ENCODE measurements at places on chromosomes 7 and 10.

DNA sequence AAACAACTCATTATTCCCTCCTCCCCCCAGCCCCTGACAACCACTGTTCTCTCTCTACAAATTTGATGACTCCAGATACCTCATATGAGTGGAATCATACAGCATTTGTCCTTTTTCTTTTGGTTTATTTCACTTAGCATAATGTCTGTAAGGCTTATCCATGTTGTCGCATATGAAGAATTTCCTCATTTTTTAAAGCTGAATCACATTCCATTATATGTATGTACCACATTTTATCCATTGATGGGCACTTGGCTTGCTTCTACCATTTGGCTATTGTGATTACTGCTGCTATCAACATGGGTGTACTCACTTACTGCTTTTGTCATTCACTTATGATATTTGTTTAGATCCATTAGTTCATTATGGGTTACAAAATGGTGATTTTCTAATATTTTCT lies 112.8 kb downstream of the BUB3 start:
- no peak for DNase-seq

GRCh38 chr10:66350622-66351399 lies 575.0 kb upstream of the LRRTM3 start:
- no peak for DNase-seq

DNA sequence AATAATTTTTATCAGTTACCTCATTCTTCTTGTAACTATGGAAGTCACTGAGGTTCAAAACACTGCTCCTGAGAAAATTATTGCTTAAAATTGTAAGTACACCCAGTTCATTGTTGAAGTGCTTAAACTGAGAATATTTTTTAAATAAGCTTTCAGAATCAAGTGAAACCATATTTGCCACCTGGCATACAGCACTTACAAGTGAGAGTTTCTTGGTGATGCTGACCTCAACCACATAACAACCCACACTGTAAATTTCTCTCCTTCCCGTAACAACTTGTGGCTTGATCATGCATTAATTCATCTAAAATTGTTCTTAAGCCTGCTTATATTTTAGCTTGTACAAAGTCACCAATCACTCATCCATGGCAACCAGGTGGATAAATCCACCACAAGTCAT lies 34.0 kb downstream of the IMMP2L start:
- DNase-seq, result peak; percentile 71

- no peak for DNase-seq
Observed at GRCh38 chr7:143960813-143961610, 6.4 kb downstream of the OR2F1 start.

DNA sequence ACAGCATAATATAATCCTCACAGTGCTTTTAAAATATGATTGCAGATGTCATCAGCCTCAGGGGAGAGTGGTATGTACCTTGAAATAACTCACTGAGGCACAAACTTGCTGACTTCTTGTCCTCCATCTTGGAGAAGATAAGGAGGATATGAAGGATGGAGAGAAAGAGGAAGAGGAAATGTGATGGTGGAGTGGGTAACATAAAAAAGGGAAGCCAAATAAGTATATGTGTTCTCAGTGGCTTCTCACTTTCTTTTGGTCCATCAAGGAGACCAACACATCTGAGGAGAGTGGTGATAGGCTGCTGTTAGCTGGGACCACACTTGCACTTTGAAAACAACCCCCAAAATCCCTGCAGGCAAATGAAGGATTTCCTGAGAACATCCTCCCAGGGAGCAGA lies 21.6 kb upstream of the ZNF37A start:
- DNase-seq, result no peak

DNA sequence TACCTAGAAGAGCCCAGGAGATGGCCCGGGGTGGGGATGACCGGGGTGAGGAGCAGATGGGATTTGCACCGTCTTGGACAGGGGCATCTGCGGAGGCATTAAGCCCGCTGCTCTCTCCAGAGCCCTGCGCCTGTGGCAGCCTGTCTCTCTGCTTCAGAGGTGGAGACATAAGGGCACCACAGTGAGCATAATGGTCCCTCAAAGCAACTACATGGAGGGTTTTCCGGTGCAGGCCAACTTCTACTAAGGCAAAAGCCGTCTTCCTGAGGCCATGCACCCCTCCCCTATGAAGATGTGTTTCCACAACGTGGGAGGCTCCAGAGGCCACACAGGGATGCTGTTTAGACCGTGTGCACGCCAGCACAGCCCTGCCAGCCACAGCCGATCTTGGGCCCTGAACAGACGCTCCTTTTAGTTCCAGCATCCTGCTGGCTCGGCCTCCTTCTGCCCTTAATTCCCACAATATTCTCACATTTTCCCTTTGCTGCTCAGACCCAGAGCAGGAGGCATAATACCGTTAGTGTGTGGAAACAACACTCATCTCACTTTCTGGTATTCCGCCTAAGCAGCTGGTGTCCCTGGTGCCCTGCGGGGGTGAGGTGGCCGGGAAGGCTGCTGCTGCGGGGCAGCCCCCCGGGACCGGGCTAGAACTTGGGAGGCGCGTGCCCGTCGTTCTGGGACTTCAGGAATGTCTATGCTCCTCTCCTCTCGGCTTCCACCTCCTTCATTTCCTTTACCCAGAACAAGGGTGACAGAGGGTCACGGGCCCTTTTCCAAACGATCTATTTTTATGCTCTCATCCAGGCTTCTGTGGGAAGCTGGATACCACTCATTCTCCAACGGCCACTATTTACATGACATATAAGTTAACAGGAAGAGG lies 266.9 kb downstream of the TNS3 start:
- no peak for DNase-seq

DNA sequence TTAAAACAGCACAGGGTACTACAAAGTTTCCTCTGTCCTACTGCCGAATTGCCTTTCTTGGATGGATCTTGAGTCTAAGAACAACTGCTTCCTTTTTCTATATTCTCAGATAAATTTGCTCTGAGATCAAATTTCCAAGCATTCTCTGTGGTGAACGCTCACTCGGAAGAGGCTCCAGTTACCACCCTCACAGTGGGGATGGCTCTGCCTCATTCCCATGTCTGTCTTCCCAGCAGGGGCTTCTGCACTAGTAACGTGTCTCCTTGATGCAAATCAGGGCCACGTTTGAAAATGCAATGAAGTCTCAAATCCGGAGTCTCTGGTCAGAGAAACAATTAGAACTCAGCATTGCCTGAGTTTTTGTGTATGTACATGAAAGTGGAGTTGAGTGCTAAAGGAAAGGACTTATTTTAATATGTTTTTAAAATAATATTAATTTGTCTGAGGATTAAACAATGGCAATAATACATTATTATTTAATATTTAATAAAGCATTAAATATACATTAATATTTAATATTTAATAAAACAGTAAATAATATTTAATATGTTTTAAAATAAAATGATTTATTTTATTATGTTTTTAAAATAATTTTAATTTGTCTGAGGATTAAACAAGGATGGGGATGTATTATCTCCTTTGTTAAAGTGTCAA lies 61.8 kb downstream of the INHBA start:
- no peak for DNase-seq

- no peak for DNase-seq
Observed at GRCh38 chr7:14207138-14207537, 217.7 kb upstream of the ETV1 start.

DNA sequence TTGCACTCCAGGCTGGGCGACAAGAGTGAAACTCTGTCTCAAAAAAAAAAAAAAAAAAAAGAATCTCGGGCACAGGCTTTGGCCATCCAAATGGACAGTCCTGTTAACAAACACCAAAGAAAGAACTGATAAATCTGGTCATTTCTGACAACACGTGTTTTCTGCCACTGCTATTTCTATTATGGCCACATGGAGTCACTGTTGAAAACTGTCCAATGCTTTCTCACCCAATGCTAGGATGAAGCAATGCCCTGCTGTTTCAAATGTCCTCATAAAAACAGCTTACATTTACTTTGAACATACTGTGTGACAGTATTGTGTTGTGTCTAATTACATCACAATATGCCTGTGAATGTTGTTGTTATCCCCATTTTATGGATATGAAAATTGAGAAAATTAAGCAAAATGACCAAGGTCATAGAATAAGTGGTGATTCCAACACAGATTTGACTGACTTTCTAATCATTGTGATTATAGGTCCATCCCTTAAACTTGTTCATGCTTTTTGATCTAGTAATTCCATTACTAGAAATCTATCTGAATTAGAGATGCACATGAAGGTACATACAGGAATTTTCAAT lies 19.9 kb upstream of the MAP3K8 start:
- peak; percentile 43 for DNase-seq

DNA sequence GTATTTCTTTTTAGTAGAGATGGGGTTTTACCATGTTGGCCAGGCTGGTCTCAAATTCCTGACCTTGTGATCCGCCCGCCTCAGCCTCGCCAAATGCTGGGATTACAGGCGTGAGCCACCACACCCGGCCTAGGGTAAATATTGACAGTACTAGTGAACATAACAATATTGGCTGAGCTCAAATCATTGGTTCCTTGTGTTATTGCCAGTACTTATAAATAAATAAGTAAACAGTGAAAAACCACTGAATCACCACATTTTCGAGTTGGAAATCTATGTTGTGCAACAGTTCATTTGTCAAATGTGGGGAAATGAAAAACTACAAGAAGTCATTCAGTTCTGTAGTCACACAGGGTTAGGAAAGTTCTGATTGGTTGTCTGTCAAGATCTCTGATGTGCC lies 15.8 kb downstream of the RPP30 start:
- no peak for DNase-seq

DNA sequence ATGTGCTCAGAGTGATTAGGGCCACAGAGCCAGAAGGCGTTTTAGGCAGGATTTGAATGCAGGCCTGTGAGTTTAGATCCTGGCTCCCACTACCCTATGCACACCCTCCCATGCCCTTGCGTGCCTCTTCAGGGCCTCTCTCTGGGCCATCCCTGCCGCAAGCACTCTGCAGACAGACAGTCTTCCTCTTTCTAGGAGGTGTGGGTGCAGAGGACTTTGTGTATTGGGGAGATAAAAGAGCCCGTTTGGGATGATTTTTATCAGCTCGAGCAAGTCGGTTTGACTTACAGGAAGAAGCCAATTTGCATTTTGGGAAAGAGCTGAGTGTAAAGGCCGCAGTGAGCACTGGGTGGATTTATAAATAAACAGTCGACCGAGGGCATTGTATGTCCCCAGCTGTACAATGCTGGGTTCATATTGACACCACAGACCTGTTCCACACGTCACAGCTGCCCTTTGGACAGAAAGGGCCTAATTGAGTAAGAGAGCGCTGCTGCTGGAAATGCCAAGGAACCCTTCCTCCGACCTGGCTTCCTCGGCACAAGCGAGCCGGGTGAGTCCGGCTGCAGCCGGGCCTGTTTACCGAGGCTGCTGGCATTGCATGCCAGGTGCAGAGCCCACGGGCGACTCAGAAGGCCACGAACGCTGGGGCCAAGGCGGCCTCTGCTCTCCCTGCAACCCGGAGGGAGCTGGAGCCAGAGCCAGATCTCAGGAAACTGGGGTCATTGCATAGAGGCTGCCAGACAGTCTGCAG lies 25.1 kb downstream of the ZMIZ1 start:
- no peak for DNase-seq

- peak; percentile 62 for DNase-seq
Observed at GRCh38 chr10:851901-852300, 79.6 kb downstream of the LARP4B start.

- DNase-seq, result no peak
Observed at GRCh38 chr7:136070736-136071505, 93.8 kb upstream of the MTPN start.

DNA sequence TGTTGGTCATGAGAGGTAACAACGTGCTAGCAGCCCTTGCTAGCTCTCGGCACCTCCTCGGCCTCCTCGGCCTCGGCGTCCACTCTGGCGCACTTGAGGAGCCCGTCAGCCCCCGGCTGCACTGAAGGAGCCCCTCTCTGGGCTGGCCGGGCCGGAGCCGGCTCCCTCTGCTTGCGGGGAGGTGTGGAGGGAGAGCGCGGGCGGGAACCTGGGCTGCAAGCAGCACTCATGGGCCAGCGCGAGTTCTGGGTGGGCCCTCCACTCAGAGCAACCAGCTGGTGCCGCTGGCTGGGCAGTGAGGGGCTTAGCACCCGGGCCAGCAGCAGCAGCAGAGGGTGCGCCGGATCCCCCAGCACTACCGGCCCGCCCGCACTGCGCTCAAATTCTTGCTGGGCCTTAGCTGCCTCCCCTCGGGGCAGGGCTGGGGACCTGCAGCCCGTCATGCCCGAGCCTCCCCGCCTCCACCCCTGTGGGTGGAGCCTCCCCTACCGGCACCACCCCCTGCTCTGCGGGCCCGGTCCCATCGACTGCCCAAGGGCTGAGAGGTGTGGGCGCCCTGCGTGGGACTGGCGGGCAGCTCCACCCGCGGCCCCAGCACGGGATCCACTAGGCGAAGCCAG lies 96.1 kb downstream of the PAXIP1 start:
- DNase-seq, result no peak

GRCh38 chr7:45292481-45292880 lies 134.9 kb downstream of the RAMP3 start:
- no peak for DNase-seq

- no peak for DNase-seq
Observed at GRCh38 chr7:80661729-80662128, 23.3 kb downstream of the CD36 start.

DNA sequence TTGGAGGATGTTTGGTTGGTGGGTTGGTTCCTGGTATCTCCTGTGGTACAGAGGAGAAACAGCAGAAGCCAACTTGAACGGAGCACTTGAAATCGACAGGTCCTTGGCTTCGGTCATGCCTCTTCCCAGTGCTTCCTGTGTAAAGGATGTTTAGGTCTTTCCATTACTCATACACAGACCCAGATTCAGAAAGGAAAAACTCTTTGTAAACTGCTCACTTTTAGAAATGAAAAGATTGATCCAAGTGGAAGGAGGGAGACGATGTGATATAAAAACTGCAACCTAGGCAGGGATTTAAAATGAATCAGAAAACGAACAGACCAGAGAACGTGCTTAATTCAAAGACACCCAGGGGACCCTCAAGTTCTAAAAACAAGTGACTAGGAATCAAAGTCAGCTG lies 338.4 kb downstream of the GALNT17 start:
- no peak for DNase-seq
